ENCODE measurements at places on chromosomes 1 and 21.

GRCh38 chr1:5119366-5120234, 465.2 kb downstream of the AJAP1 start:
- DNase-seq = no peak

- DNase-seq = no peak
These were observed 128.8 kb downstream of the MACF1 start for GRCh38 chr1:39333296-39333695.

DNA sequence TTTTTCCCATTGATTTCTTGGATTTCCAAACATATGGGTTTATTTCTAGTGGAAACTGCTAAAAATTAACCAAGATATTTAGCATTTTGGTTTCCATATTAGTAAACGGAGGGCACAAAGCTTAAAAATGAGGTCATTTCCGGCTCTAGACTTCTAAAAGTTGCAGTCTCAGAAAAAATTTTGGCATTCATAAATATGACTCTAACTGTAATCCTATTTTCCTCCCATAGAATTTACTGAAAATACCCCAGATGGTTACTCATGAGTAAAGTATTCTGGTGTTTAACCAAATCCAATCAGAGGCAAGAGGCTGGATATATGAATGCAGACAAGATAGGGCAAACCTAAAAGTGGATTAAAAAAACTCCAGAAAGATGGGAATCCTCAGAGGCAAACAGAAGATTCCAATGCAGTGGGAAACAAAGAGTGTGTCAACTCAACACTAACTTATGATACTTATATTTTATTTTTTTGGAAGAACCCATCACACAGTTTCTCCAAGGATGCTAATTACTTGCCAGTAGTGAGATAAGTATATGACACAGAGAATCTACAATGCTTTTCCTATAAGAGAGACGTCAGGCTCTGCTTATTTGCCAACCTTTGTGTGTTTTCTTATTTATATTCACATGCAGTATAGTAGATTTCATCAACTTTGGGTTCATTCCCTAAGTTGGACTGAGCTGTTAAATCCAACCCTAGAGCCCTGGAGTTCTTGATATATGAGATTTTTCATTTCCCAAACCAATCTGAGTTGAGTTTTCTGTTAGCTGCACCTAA, 90.1 kb upstream of the BCL10 start:
- DNase-seq = no peak

DNA sequence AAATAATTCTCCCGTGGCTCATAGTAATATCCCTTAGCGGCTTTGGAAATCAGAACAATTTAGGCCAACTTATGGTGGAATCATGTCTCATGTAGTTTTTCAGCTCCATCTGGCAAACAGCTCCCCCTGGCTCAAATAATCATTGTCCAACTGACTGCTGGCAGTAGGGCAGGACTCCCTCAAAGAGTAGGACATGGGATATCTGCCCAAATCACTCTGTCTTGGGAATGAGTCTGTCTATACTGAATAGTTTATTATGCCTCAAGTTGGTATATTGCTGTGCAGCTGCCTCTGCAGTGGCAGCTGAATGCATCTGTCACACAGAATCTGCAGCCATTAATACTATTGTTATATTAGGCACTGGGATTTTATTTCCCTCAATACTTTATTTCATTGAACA, 255.7 kb downstream of the COL11A1 start:
- DNase-seq = no peak

DNA sequence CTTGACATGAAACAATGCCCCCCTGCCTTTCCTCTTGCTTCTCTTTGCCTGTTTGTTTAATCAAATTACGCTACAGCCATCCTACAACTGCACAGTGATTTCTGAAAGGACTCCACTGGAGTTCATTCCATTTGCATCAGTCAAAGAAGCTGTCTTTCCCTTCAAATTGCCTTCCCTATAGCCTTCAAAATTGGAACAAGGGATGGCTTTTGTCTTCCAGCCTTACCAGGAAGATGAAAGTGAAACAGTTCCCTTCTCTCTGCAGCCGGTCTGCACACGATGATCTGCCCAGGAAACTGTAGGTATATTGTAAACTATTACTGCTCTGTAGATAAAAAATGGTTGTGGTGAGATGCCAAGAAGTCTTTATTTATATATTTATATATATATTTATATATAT, 65.6 kb upstream of the ETS2 start:
- DNase-seq = no peak

GRCh38 chr1:178282949-178283367, 189.1 kb downstream of the RASAL2 start:
- no peak for DNase-seq

GRCh38 chr1:170660281-170660713, 3.6 kb upstream of the PRRX1 start:
- DNase-seq = no peak

- peak; percentile 82 for DNase-seq
These were observed 448 bp upstream of the ASAP3 start for GRCh38 chr1:23484253-23485001.

DNA sequence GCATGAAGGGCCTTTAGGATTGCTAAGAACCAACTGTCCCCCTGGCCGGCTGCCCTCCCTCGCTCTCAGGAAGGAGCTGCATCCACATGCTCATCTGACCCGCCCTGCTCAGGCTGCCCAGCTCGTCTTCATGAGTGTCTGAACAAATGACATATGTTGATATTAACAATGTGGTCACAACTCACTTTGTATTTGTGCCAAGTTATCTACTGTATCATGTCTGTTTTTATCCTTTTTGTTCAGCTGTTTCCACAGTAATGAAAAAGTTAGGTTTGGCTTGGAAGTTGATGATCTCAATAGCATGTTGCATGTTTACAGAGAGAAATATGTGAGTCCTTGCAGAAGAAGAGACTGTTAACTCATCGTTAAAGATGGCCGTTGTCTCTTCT, 75.1 kb downstream of the PHTF1 start:
- DNase-seq = no peak

- DNase-seq = no peak
These were observed 9.5 kb upstream of the LIN9 start for GRCh38 chr1:226318471-226318870.

GRCh38 chr1:26664802-26665201, 31.0 kb upstream of the ARID1A start:
- no peak for DNase-seq

DNA sequence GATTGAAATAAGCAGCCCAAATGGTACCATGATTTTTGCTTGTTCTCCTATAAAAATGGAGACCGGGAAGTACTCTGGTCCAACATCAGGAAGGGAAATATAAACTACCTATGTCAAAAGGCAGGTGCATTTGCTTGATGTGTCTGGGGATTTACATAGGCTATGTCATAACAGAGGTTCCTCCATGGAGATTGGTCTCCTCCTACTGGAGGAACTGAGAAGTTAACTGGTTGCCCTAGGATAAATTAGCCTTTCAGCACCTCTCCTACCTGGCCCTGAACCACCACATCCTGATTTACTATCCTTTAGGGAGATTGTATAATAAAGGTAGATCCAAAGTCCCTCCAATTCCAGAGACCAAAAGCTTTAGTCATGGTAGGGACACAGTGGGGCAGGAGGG, 1109.3 kb upstream of the B3GALT2 start:
- DNase-seq = no peak

DNA sequence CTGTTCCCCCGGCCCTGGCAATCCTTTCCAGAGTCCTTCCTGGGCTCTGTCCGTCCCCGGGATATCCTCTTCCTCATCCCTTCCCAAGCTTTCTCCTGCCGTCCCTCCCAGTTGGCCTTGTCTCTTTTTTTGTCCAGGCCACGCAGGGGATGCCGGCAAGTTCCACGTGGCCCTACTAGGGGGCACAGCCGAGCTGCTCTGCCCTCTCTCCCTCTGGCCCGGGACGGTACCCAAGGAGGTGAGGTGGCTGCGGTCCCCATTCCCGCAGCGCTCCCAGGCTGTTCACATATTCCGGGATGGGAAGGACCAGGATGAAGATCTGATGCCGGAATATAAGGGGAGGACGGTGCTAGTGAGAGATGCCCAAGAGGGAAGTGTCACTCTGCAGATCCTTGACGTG, 13.4 kb upstream of the SVBP start:
- DNase-seq = no peak

- no peak for DNase-seq
These were observed 159.9 kb downstream of the ZBTB18 start for GRCh38 chr1:244210884-244211558.

GRCh38 chr1:4599951-4600481, 54.4 kb upstream of the AJAP1 start:
- DNase-seq = no peak

GRCh38 chr1:62068978-62069377, 125.7 kb upstream of the L1TD1 start:
- no peak for DNase-seq

- DNase-seq = no peak
These were observed 4.9 kb upstream of the SH3D21 start for GRCh38 chr1:36301220-36301619.

- no peak for DNase-seq
These were observed 90.7 kb upstream of the KIAA1614 start for GRCh38 chr1:180821970-180822369.

- DNase-seq = no peak
These were observed 44.1 kb upstream of the BCL10 start for GRCh38 chr1:85320371-85321131.

DNA sequence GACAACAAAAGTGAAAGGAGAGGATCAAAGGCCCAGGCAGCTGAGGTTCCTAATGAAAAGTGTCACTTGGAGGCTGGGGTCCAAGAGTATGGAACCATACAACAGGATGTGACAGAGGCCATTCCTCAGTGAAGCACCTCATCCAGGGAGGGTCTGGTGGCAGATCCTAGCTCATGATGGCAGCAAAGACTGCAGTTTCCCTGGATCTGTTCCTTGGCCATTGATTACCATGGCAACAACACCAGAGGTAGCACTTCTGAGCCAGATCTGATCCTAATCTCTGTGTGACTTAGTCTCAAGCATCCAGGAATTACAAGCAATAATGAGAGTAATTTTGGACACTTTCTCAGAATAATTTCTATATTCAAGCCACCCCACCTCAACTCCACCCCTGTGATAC, 12.9 kb downstream of the FAM177B start:
- no peak for DNase-seq

GRCh38 chr1:184473176-184473966, 86.5 kb downstream of the C1orf21 start:
- no peak for DNase-seq

DNA sequence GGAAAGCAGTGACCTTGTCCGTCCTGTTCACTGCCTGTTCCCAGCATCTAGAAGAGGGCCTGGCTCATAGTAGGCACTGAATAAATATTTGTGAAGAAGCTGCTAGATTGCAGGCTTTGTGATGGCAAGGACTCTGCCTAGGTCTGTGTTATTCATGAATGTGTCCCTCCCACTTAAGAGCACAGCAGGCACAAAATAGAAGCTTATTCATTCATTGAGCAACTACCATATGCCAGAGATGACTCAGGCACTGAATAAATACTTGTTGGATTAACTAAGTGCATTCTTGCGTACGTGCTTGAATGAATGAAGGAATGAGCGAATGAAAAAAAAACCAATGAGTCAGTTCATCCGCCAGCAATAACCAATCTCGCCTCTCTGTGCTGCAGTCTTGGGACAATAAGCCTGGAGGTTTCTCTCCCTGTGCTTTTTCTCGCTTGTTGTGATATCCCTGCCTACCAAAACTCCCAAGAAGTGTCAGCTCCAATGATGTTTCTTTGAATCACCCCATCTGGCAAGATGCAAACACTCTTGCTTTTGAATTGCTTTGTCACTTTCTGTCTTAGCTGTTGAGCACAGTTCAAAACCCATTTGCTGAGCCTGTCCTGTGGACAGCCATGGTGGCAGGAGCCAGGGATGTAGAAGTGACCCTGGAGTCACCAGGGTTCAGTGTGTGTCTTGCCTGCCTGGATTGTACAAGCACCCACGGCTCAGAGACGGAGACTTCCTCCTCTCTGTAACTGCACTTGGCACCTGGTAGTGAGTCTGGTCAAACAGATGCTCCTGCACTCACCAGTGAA, 143.9 kb downstream of the KAZN start:
- no peak for DNase-seq

DNA sequence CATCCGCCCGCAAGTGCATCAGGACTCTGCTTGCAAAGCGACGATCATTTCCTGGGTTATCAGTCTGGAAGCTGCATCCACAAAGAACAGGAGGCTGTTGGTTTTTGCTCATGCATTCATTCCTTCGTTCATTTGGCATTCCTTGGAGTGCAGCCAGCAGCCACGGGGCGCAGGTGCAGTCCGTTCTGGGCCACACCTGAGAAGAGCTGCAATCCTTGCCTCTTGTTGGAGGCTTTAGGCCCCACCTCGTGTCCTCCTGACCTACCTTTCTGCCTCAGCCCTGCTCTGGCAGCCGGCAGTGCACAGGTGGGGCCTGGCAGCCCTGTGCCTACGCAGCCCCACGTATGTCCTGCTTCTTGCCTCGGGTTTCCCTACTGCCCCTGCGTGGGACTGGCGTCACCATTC, 19.6 kb upstream of the C2CD2 start:
- DNase-seq = no peak

All from activated CD8-positive, alpha-beta memory T cell treated with anti-CD3 and anti-CD28 coated beads for 4 hours (primary cell).